IPS-NIHi11 (cell line): ENCODE measurements at places on chromosomes 7 and 10.

DNA sequence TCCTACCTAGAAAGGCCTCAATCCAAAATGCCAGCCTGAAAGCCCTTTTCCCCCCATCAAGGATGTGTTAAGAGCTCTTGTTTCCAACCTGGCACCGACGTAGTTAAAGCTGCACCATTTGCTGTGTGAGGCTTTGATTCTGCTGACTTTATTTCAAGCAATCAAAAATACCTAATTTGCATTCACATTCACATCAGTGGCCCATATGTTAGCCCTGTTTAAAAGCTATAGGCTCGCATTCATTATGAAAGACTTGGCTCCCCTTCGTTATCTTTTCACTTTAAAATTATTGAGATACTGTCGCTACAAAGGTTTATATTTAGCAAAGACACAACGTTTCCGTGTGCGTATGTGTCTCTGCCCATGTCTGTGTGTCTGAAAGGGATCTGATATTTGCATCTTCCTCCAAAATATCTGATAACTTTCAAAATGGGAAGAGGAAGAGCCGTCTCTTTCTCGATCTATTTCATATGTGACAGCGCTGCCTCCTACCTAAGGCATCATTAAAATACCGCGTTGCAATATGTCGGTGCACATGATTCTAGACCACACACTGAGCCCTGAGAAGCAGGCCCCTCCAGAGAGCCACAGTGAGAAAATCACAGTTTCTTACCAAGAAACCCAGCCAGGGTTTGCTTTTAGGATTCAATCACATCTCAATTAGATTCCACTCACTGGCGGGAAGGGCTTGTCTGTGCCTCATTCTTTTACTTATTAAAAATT is 57.1 kb upstream of the ITPRID1 start:
- DNase-seq: no peak

DNA sequence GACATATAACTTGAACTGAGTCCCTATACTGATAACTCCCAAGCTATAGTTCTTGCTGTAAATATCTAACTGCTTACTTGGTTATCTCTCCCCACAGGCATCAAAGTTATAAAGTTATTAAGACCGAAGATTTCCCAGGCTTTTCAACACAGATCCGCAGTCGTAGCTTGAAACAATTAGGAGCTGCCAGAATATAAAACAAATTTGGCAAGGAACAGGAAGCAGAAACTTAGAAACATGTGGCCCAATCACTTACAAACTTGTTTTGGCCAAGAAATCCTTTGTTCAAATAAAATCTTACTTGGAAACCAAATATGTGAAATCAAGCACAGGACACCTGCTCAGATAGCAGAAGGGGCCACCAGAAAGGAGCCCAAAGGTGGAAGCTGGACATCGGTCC is 9.0 kb downstream of the SLC16A12 start:
- DNase-seq: no peak

- DNase-seq: no peak
Observed at GRCh38 chr10:103514244-103514643, 20.7 kb downstream of the NEURL1 start.

- no peak for DNase-seq
Observed at GRCh38 chr10:26524161-26524896, 86.2 kb downstream of the APBB1IP start.

DNA sequence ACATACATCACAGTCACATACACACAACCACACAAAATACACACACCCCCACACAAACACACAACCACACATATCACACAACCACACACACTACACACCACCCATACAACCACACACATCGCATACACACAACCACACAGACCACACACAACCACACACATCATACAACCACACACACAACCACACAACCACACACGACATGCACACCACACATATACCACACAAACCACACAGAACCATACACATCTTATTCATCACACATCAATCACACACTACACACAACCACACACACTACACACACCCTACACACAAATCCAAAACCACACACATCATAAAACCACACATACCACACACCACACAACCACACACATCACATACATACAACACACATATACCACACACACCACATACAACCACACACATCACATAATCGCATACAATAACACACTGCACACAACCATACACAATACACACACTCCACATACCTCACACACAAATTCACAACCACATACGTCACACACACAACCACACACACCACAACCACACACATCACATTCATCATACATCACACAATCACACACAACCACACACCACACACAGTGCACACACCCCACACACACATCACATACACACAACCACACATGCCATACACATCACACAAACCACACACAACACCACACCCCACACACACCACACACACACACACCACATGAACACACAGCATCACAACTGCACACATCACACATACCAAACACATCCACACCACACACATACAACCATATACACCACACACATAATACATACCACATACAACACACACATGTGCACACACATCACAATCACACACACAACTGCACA is 30.4 kb downstream of the GPRIN2 start:
- DNase-seq: no peak

- DNase-seq: no peak
Observed at GRCh38 chr7:55474944-55475854, 97.1 kb downstream of the VOPP1 start.

GRCh38 chr10:46539596-46540411 is 16.7 kb downstream of the GPRIN2 start:
- DNase-seq: no peak

DNA sequence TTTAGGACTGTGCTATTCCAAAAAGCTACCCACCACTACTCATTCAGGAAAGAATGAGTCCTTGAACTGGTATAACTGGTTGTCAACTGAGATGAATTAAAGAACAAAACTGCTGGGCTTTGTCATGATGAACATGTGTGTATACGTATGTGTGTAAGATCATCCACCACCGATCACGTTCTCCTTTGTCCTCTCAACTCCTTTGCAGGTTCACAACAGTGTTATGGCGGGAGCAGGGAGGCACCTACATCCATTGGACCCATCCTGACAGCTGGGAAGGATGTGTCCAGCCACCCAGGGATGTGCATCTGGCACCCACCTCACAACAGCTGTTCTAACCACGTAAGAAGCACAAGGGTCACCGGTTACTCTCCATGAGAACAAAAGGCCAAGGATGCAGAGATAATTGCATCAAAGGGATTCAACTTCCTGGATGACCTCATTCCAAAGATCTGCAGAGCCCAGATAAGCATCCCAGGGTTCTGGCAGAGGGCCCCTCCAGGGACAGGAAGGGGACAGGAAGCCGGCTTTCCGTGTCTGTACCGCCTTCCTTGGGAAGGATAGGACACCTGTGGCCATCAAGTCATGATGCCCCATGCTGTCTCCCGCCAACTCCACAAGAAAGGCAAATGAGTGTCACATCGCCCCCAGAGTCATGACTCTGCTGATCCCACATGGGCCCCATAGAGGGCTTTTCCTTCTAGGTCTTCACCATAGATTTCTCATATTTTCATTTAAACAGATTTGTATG is 66.1 kb downstream of the STEAP1B start:
- DNase-seq: peak; percentile 31

GRCh38 chr10:100106865-100107264 is 25.2 kb upstream of the CPN1 start:
- DNase-seq: no peak

DNA sequence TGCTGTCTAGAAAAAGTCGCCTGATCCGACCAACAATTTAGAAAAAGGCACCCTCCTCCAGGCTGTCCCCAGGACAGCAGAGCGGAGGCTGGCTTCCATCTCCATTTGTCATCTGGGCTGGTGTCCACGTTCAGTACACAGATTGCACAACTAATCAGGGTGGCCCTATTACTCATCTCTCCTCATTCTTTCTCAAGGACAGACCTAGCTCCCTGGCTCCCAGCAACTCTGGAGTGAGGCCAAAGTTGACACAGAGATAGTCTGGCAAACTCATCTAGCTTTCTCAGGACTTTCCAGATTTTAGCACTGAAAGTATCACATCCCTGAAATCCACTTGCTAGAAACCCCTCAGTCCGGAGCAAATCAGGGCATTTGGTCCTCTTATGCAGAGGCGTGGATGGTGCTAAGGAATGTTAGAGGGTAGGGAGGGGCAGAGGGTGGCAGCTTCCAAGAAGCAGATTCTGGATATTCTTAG is 75.1 kb downstream of the DNAH11 start:
- no peak for DNase-seq

- no peak for DNase-seq
Observed at GRCh38 chr10:132861884-132862461, 76.0 kb upstream of the NKX6-2 start.

DNA sequence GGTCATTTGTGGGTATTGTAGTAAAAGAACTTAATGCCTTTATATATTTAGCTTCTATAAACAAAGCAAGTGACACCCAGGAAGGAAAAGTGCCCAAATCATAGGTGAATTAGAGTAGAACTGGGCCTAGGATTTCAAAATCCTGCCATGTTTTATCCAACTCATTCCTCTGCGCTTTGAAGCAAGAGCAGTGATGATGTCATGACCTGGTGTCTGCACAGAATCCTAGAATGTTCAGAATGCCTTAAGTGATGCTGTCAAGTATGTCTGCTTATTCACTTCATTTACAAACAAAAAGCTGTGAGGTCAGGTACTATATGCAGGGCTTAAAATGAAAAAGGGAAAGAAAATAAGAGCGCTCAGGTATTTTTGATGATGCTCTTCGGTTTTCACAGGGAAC is 737.2 kb upstream of the ANKRD30A start:
- no peak for DNase-seq

GRCh38 chr7:33185786-33186185 is 56.4 kb downstream of the BBS9 start:
- peak; percentile 50 for DNase-seq

DNA sequence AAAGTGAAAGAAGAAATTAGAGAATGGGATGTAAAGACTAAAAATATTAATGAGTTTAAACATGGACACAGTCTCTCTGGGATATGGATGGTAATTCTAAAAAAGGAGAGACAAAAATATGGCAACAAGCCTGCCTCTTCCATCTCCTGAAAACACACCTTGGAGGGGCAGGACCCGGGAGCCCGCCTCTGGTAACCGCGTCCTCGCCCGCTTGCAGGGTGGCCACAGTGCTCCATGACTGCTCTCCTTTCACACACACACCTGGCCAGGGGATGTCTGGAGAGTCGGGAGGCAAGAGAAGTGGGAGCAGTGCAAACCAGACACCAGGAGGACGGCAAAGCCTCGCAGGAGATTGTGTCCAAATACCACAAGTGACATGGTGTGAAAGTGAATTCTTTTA is 166.3 kb downstream of the ZMYND11 start:
- no peak for DNase-seq

- no peak for DNase-seq
Observed at GRCh38 chr7:16688249-16688648, 42.3 kb downstream of the BZW2 start.

- DNase-seq: no peak
Observed at GRCh38 chr10:29612657-29613056, 22.1 kb downstream of the SVIL start.

- no peak for DNase-seq
Observed at GRCh38 chr10:36677431-36677768, 448.0 kb upstream of the ANKRD30A start.

- DNase-seq: no peak
Observed at GRCh38 chr10:67921065-67921464, 36.6 kb downstream of the SIRT1 start.

GRCh38 chr10:71848325-71849275 is 2.5 kb downstream of the PSAP start:
- no peak for DNase-seq

- DNase-seq: no peak
Observed at GRCh38 chr7:130891254-130892094, 157.5 kb upstream of the KLF14 start.

- DNase-seq: peak; percentile 85
Observed at GRCh38 chr7:71131256-71132126, 453 bp upstream of the GALNT17 start.

GRCh38 chr7:80335511-80336231 is 176.2 kb downstream of the GNAT3 start:
- no peak for DNase-seq

GRCh38 chr10:19845503-19846368 is 29.5 kb downstream of the PLXDC2 start:
- no peak for DNase-seq

GRCh38 chr7:110050785-110051184 is 1040.1 kb upstream of the LRRN3 start:
- DNase-seq: no peak

DNA sequence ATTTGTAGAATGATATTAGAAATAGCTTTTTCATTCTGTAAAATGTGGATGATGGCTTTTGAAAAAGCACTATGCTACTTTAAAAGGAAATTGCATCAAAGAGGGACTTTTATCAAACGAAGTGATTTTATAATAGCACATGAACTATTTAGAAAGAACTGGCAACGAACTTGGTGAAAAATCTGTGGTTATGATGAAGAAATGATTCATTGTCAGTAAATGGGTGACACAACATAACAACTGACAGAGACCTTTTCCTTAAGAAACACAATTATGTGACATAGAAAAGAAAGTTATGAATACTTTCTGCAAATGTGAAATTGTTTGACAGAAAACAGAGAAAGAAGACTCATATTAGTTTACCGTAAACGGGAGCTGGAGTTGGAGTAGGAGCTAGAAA is 60.7 kb upstream of the LAMB4 start:
- no peak for DNase-seq

GRCh38 chr10:133263674-133264073 is 13.0 kb downstream of the ADAM8 start:
- DNase-seq: no peak

- no peak for DNase-seq
Observed at GRCh38 chr10:43194266-43194665, 56.0 kb downstream of the CSGALNACT2 start.

DNA sequence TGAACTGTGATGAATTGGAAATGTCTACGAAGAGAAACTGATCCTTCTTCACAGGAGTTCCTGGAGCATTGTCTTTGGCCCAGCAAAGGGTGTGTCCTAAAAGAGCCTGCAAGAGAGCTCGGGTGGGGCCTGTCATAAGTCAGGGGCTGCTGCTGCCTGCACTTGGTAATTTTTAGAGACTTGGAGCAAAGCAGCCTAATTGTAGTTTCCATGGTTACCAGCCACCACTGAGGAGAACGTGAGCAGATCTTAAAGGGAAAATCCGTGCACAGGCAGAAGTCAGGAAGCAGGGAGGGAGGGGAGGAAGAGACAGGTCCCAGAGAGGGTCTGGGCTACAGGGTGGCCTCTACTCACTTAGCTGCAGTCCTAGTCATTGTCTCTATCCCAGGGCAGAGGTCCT is 463.6 kb downstream of the PLXNA4 start:
- no peak for DNase-seq

DNA sequence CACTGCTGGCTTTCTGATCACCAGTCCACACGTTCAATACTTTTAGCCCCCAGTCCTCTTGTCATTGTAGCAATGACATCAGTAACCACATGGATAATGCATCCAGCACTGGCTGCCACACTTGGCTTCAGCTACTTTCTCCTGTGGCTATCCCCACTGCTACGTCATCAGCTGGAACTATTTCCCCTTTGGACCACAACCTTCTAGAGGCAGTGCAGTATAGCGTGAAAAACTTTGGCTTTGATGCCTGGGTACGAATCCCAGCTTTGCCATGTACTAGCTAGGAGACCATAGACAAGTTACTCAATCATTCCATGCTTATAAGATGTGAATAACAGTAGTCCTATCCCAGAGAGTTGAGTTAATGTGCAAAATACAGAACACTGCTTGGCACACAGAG is 63.2 kb downstream of the CCDC3 start:
- DNase-seq: no peak
